ENCODE measurements at places on chromosomes 12 and 14.

DNA sequence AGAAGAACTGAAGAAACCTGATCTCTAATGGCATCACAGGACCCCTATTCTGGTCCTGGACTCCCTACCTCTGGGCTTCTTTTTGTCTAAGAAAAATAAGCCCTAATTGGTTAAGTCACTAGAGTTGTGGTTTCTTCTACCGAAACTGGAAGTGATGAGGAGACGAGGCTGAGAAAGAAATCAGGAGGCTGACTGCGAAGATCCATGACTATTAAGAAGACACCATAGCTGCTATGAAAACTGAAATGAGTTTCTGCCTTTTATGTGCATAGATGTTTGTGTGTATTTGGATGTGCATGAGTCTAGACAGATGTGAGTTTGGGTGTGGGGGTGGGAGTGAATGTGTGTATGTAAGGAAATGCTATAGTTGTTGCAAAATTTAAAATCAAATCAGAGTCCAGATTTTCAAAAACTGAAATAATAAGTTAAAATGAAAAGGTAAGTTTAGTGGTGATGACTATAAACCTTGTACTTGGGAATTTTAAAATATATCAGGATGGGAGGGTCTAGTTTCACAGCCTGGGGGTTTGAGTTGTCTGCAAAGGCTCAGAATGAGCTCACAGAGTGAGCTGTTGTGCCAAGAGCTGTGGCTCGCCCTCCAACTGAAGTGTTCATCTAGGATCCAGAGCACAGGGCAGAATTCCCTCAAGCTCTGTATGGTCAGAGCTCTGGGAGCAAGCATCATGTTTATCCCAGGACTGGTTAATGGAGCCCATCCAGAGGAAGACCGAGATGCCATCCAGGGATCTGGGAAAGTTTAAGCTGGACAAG, 94.9 kb downstream of the VCPKMT start:
- no peak for DNase-seq

DNA sequence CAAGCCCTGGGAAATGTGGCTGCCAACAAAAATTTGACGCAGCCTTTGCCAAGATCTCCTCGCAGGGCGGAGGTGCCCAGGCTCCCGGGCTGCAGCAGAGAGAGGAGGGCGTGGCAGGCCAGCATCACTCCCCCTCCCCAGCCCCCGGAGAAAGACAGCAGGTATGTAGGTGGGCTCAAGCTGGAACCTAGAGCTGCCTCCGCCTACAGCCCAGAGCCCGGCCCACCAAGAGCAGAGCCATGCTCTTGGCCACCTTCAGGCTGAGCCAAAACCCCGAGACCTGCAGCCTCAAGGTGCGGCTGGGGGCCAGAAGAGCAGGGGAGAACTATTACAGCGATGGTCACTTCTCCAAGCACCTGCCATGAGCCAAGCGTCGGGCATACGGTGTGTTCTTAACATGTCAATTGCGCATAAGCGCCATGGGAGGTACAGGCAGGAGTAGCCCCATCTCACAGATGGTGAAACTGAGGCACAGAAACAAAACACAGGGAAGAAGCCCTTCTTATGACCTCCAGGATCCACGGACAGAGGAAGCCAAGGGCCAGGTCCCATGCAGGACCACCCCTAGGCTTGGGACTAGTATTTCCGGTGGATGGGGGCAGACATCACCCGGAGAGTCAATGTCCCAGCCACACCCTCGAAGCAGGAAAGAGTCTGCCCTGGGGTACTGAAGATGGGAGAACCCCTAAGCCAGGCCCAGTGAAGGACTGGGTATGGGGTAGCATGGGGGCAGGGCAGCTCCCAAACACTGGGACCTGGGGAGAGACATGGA, 109.0 kb downstream of the NCOR2 start:
- DNase-seq = no peak

DNA sequence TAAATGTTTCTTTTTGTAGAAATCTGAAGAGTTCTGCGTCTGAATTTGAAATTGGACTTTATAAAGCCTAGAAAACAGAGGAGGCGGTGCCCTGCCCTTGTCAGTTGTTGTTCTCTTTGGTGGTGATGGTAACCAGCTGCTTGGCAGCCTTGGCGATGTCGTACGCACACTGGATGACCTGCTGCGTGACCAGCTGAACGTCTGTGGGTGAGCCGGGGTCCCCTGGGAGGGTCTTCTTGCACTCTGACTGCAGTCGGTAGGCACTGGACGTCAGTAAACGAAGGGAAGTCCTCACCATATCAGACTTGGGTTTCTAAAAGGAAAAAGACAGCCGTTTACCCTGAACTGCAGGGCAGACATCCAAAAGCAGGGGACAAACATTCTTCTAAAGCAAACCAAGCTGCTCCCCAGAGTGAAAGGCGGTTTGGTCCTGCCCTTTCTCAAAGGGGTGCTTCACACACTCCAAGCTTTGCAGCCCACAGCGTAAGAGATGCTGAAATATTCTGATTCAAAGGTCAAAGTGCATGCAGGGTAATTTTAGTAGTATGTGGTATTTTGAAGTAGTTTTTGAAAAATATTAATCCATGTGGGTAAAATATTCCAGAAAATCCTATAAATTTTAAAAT, 32.9 kb downstream of the TCHP start:
- DNase-seq = no peak

DNA sequence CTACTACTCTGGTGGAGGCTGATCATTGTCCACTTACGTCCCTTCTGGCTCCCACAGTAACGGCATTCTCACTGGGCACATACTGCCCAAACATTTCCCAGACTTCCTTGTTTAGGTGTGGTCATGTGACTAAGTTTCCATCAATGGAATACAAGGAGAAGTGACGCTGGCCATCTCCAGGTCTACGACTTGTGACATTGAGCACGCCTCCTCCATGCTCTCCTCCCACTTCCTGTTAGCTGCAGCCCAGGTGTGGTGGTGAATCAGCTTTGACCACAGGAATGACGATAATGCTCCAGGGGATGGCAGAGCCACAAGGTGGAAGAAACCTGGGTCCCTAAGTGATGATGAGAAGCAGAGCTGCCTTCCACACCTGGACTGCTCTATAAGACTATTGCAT, 6.0 kb upstream of the SLC24A4 start:
- DNase-seq = no peak

- peak; percentile 72 for DNase-seq
Measured at GRCh38 chr12:59294221-59294620, 301.6 kb upstream of the SLC16A7 start.

DNA sequence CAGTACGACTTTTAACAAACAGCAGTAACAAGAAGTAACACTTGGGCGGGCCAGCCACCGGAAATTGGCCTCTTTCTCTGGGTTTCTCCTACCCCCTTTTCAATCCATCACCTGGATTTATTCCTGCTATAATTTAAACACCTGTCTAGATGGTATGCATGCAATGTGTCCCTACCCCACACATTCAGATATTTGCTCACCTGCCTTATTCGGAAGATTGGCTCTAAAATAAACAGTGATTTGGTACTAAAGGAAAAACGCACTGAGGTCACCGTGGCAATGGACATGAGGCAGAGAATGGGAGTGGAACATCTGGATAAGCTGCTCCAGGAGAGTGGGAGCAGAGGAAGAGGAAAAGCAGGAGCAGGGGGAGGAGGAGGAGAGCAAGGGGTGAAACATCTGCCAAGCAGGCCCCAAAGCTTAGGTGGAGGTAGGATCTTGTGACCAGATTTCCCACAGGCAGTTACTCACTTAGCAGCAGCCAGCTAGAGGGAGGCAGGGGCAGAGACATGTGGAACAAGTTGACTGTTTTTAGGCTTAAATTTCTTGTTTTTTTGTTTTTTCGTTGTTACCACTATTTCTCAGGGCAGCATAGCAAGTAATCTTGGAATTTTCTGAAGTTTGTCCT, 150.9 kb downstream of the TTLL5 start:
- DNase-seq = peak; percentile 90

- peak; percentile 70 for DNase-seq
Measured at GRCh38 chr14:57009585-57010515, 199.6 kb upstream of the OTX2 start.

DNA sequence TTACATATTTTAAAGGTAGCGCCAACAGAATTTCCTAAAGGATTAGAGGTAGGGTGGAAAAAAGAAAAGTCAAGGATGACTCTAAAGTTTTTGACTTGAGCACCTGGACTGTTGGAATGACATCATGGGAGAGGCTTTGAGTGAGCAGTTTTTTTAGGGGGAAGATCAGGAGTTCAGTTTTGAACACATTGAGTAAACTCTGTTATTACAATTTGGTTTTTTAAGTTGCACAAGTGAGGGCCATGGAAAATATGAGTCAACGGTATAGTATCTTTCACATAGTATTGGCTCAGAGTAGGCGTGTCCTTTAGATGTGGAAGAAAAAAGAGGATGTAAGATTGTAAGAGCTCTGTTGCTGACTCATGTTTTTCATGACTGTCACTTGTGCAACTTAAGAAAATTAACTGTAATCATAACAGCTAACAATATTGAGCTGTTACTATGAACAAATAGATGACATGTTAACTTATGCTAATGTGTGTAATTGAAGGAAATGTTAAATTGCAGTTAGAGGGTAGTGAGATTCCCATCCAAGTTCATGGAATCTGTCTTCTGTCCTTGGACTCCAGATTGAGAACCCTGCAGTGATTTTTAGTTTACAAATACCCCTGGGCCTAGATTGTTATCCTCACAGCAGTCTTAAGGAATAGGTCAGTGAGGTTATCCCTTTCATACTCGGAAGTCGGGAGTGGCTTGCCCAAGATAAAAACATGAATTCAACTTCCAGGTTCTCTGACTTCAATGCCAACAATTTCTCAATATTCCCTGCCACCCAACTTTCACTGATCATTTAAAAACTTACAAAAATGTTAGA, 48.2 kb upstream of the ATP2B1 start:
- DNase-seq = no peak

DNA sequence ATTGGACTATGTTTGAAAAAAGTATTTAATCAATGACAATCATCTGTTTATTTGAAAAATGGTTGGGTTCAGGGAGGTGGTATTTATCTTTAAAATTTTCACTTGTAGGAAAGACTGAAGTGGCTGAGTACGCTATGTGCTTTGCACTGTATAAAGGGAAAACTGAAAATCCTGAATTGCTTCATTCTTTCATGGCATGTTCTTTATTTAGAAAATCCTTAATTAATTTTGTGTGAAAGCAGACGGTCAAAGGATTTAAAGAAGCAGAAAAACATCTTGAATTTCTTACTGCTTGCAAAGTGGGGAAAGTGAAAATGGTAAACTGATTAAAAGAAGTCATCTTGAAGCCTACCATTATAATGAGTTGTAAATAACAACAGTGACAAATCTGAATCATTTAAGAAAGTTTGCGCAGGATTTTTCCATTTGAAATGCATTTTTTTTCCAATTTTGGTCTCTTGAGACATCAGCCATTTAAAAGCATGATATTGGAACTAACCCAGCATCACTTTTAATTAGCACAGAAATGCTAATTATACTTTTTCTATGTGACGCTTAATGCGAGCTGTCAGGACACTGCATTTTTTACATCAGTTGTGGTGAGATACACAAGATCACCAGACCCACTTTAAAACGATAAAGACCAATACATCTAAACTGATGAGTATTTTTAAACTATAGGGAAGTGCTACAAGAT, 169.0 kb downstream of the NEDD1 start:
- DNase-seq = no peak

DNA sequence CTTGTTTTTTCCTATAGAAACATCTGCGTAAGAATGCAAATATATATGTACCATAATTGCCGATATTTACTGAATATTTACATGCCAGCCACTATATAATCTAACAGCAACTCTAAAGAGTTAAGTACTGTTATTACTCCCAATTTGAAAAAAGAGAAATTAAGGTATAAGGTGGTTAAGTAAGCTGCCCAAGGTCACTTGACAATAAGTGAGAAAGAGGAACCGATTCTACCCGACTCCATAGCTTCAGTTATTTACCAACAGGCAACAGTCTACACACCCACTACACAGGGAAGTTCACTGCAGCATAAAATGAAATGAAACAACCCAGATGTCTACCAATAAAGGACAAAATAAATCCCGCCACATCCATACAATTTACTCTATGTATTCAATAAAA, 1.1 kb downstream of the MIS18BP1 start:
- no peak for DNase-seq

- no peak for DNase-seq
Measured at GRCh38 chr12:132194556-132194955, 50.3 kb downstream of the NOC4L start.

- no peak for DNase-seq
Measured at GRCh38 chr14:104062281-104062680, 23.2 kb upstream of the ASPG start.

GRCh38 chr14:50027816-50028215, 88.6 kb downstream of the VCPKMT start:
- no peak for DNase-seq

GRCh38 chr14:55272922-55273321, 1.7 kb downstream of the FBXO34 start:
- DNase-seq = no peak

- DNase-seq = no peak
Measured at GRCh38 chr12:92248977-92249376, 103.3 kb upstream of the BTG1 start.

DNA sequence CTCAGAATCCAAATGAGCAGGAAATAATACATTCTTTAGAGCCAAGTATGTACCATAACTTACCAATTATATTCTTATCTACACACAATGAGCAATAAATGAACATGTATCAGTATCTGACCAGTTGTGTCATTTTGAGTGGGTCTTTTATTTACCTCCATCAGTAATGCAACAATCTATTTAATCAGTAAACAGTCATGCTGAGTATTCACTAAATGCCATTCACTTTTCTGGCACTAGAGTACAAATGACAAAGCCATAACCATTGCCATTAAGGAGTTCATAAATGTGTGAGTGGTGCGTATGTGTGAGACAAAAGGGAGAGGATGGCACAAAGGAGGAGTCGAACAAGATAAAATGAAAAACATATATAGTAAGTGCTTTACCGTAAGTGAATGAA, 1.5 kb upstream of the STRAP start:
- peak; percentile 80 for DNase-seq

DNA sequence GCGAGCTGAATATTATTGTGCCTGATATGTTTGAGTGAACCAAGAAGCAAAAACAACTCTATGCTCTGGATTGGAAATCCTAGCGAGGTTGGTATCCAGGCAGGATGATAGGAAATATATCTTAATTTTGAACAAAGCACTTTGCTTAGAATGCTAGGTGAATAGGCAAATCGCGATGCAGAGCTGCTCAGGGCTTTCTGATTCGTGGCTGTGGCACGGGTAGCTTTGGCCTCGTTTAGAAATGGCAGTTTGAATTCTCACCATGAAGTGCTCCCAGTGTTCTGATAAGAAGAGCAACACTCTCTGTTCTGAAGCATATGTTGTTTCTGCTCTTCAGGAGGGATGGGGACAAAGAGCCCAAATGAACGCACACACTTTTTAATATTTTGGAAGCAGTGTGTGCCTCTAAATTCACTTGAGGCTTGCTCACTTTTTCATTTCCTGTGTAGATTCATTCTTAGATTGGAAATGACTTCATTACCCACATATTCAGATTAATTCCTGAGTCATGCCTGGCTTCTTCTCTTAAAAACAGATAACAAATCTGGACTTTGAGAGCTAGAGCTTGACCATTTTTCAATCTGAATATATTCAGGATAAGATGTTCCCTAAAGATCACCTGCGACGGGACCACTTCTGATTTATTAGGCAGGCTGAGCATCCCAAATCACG, 200.9 kb downstream of the RPAP3 start:
- no peak for DNase-seq

Measured in NCI-H146 (cell line).